ENCODE measurements at places on chromosomes 11 and 22.

- no peak for DNase-seq
These were observed 13.5 kb upstream of the INSC start for GRCh38 chr11:15101072-15101709.

- peak; percentile 88 for DNase-seq
These were observed 110.9 kb upstream of the BLID start for GRCh38 chr11:122226810-122227379.

GRCh38 chr11:75697906-75698581 lies 19.6 kb upstream of the MOGAT2 start:
- no peak for DNase-seq

- no peak for DNase-seq
These were observed 28.8 kb downstream of the WNT7B start for GRCh38 chr22:45948081-45948648.

DNA sequence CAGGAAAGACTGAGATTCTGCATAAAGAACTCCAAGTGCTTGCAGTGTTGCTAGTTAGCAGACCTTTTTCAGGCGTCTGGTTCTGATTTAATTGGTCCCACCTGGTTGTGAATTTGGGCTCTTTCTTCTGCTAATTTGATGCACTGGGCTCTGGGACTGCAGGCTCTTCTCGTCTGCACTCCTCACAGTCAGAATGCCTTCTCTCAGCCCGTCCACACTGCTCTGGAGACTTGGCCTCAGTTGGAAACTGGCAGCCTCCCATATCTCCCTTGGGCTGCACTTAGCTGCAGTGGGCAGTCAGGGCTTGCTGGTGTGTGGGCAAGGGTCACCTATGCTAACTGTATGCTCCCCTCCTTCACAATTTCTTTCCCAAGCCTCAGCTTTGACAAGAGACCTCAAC lies 1.5 kb downstream of the TRIM6 start:
- DNase-seq = no peak
